ENCODE measurements at places on chromosomes 4 and X.
A peak's percentile ranks its signal among the peaks of the same experiment; 100 is the strongest.

- no peak for DNase-seq
Observed at GRCh38 chr4:8865681-8866310, 5.8 kb downstream of the HMX1 start.

GRCh38 chrX:9033989-9034388, at the start of gene FAM9B:
FAM9B (minus strand) TSS chrX:9034127; CDS start chrX:9032986, 1,141 bp downstream.
- no peak for DNase-seq

GRCh38 chr4:150126864-150127203, 48.6 kb downstream of the DCLK2 start:
- DNase-seq: no peak

- no peak for DNase-seq
Observed at GRCh38 chr4:9970399-9971011, 50.8 kb downstream of the SLC2A9 start.

- DNase-seq: no peak
Observed at GRCh38 chr4:39363773-39364393, 2.3 kb downstream of the RFC1 start.

- DNase-seq: peak; percentile 80
Observed at GRCh38 chrX:10173331-10173900, 16.6 kb downstream of the CLCN4 start.

DNA sequence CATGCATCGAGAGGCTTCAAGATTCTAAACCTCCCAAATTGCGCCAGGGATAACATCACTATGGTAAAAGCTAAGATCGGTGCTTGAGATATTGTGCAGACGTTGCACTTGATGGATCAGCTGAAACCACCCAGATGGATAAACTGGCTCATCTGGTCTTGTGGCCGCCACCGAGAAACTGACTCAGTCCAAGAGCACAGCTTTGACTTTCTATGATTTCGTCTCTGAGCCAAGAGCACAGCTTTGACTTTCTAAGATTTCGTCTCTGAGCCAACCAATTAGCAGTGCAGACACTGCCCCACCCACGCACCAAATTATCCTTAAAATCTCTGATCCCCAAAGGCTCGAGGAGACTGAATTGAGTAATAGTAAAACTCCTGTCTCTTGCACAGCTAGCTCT, 687.2 kb downstream of the FAM133A start:
- no peak for DNase-seq
